AG04449 (cell line): ENCODE measurements at places on chromosomes 4 and X.

GRCh38 chr4:116734178-116734577 is 351.2 kb downstream of the TRAM1L1 start:
- no peak for DNase-seq

DNA sequence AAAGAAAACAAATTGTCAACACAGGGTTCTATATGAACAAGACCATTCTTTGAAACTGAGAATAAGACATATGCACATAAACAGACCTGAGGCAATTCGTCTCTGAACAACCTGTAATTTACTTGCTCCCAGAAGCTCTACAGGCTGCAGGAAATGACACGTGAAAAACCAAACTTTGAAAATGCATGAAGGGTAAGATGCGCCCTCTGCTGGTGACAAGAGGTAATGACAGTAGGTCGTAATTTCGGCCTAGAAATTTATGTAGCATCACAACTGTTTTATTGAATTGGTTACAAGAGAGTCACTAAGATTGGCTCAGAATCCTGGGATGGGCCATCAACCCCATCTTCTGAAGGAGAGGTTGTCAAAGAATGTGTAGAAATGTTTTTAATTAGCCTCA is 276.5 kb downstream of the PPP4R3C start:
- DNase-seq = no peak

- no peak for DNase-seq
These were observed 34.6 kb upstream of the DCAF8L2 start for GRCh38 chrX:27555514-27555913.

GRCh38 chr4:127364911-127365310 is 267.8 kb upstream of the INTU start:
- no peak for DNase-seq

GRCh38 chrX:8755813-8756212 is 23.9 kb upstream of the ANOS1 start:
- no peak for DNase-seq

- DNase-seq = no peak
These were observed 586.9 kb upstream of the NR3C2 start for GRCh38 chr4:149029056-149029651.

GRCh38 chr4:159264057-159264456 is 161.2 kb downstream of the RAPGEF2 start:
- DNase-seq = no peak
